Activated CD4-positive, CD25-positive, alpha-beta regulatory T cell treated with anti-CD3 and anti-CD28 coated beads, Interleukin-2, amount 50 U/mL, for 24 hours (primary cell): ENCODE measurements at places on chromosomes 4 and X.
A peak's percentile ranks its signal among the peaks of the same experiment; 100 is the strongest.

DNA sequence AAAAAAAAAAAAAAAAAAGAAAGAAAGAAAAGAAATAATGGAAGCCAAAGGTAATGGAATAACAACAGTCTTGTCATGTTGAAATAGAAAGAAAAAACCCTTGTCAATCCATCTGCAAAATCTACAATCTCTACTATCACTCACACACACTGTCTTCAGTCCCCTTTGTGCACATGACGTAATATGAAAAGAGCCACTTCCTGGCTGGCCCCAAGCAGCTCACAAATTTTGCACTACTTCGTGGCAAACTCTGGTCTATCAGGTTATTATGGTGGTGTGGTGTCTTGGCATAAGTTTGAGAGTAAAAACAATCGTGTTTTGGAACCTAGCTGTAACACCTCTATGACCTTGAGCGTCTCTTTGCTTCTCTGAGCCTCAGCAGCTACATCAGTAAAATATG lies 8.3 kb upstream of the AFAP1 start:
- peak; percentile 82 for ATAC-seq

DNA sequence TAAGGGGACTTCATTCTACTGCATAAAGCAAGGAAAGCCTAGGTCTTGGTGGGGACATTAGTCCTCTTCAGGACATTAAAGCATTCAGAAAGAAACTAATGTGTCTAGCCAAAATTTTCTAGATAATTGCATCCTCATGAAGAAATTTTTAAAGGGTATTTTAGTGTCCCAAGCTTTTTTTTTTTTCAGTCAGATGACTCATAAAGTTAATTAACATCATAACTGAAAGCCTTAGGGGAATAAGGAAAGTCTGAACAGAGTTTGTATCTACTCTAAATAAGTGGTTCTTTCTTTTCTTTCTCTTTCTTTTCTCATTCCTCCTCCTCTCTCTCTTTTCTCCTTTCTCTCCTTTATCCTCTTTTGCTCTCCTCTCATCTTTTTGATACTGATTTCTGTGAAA lies 202.4 kb downstream of the ADAMTS3 start:
- ATAC-seq: no peak

DNA sequence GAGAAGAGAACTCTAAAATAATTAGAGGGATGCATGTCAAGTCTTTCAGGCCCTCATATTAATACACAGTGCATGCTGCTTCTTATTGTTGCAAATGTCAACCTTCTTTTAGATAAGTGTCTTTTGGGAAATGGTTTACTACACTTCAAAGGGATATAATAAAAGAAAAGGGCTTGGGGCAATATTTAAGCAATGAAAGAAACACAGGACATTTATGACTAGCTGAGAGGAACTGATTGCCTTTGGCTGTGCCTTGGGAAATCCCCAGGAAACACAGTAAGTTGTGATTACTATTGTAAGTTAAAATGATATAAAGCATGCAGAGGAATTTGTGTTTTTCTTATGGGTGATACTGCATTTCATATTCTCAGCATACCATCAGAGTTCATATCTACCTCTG lies 1036.2 kb upstream of the GRID2 start:
- ATAC-seq: no peak

GRCh38 chr4:94960708-94961107 lies 203.0 kb downstream of the BMPR1B start:
- ATAC-seq: no peak

- no peak for ATAC-seq
Measured at GRCh38 chrX:110402091-110402849, 43.6 kb downstream of the RTL9 start.

- ATAC-seq: no peak
Measured at GRCh38 chrX:118603981-118604380, 108.4 kb downstream of the DOCK11 start.

- ATAC-seq: no peak
Measured at GRCh38 chr4:78885598-78885997, 53.6 kb downstream of the PAQR3 start.

GRCh38 chr4:156606554-156607477 lies 364.8 kb downstream of the PDGFC start:
- ATAC-seq: no peak

DNA sequence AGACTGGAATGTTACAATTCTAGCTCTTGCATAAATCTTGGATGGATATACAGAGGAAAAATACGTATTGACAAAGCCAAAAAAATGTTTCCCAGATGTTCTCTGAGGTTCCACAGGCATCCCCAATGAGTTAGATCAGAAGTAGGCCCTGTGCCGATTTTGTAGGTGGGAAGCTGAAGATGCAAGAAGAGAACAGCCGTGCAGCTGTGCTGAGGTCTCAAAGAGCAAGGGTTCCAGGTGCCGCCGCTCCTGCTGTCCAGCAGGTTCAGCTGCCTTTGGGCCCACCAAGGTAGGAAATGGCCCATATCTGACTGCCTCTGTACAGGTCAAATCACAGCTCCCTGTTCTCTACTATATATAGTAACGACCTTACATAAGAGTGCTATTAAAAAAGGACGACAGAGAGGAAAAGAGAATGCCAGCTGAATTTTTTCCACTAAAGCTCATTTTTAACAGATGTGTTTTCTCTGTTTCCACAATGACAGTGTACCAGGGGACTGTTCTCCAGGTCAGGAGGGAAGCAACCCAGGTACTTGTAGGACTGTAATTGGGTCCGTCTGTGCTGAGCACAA lies 155.6 kb downstream of the CBR4 start:
- no peak for ATAC-seq

DNA sequence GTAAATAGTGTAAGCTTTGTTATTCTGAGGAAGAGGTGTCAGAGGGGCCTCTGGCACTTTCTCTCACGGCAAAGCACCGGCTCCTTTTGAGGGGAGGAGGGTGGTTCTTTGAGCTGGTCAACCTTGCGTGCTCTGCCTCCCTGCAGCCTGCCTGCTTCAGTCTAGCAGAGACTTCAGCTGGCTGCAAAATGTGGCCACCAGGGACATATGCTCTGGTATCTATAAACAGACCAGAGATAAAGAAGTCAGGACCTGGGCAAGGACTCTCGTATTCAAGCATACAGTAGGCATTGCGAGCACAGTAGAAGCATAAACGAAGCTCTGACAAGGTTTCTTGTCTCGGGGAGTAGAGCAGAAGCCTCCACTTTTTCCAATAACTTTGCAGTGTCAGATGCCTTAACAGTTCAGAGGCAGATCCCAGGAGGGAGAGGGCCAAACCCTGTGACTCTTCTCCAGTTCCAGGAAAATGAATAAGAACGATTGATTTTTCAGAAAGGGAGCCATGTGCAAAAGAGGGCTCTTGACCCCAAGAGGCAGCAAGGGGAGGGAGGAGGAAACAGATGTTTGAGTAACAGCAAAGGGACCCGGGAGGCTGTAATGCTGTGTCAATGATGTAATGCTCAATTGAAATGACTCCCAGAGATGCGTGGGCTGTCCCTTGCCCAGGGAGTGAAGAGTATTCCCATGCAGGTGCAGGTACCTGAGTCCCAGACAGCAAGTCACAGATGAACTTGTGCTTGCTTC lies 57.9 kb upstream of the TEX13D start:
- no peak for ATAC-seq

DNA sequence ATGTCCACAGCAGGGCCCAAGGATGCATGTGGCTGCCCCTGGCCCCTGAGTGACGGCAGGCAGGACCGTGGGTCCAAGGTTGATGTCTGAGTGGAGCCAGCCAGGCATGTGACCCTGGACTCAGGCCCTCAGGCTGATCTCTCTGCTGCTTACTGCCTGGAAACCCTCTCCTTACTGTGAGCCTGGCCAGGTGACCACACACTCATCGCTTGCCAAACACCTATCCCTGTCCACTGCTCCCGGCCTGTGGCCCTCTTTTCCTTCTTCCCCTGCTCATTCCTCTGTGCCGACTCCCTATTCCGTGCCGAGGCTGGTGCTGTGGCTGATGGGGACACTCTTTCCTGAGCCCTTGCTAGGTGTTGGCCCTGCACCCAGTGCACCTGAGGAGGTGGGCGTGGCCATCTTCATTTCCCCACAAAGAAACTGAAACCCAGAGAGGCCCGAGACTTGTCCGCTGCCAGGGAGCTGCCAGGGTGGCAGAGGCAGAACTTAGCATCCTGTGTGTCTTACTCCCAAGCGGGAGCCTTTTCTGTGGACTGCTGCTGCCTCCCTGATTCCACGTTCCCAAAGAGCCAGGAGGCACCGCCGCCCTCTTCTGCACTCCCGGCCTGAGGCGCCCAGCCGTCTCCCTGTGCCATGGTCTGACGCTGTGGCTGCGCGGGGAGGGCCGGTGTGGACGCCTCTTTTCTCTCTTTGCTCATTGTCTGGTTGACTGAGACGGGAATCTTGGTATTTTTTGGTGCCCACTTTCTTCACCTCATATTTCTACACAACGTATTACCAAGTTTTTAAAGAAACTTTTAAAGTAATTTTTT lies 11.2 kb upstream of the RNF4 start:
- no peak for ATAC-seq

DNA sequence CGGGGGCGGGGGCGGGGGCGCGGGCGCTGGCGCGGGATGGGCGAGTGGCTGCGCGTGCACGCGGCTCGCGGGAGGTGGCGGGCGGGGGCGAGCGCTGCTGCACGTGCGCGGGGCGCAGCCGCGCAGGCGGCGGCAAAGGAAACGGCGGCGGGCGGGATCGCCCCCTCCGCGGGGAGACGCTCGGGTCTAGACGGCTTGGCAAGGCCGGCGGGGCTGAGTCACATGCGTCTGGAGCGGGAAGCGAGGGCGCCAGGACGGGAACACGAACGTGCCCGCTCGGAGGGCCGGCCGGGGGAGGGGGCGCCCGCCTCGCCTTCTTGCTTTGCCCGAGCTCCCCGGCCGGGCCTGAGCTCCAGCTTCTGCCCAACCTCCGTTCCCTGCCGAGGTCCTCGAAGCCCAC lies 4.3 kb upstream of the HAUS7 start:
- ATAC-seq: no peak

- ATAC-seq: no peak
Measured at GRCh38 chr4:178202422-178202821, 760.2 kb upstream of the AGA start.

- no peak for ATAC-seq
Measured at GRCh38 chr4:90357117-90357710, 230.0 kb downstream of the CCSER1 start.
